Activated CD4-positive, alpha-beta T cell treated with anti-CD3 and anti-CD28 coated beads, Interleukin-2, amount 50 U/mL, for 48 hours (primary cell): ENCODE measurements at places on chromosomes 3 and 15.

GRCh38 chr3:169022457-169022856, 641.1 kb downstream of the MECOM start:
- DNase-seq: no peak

GRCh38 chr3:148796799-148797198, 30.8 kb upstream of the CPB1 start:
- no peak for DNase-seq

DNA sequence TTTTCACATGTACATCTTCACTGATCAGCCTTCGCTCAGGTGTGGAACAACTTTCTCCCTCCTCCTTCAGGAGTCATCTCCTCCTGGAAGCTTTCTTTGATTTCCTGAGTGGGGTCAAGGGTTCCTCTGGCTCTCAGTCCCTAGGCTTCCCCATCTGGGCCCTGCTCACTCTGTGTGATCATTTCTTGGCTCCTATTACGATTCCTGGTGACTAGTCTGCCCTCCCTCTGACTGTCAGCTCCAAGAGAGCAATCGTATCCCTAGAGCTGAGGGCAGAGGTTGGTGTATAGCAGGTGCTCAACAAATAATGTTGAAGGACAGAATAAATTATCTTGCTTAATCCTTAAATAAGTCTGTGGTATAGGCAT, 15.3 kb upstream of the PRKCD start:
- DNase-seq: no peak

- no peak for DNase-seq
Measured at GRCh38 chr3:45763303-45763675, 33.0 kb downstream of the SLC6A20 start.

GRCh38 chr3:10520072-10520471, 14.7 kb upstream of the ATP2B2 start:
- DNase-seq: no peak

DNA sequence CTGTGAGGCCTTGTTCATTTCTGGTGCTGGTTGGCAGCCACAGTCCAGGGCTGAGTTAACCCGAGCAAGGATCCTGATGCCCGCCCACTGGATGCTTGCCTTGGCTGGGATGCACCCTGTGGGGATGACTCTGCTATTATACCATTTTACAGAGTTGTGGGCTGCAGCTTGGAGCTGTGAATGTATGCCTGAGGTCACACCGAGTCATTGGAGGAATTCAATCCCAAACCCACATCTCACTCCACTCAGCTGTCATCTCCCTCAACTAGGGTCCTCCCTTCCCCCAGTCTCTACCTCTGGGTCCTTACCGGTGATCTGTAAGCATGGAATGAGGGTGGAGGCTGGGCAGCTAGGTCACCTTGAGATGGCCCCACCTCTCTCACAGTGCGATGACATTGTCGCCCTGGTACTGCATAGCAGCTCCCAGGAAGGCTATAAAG, 22.1 kb downstream of the MAPKAPK3 start:
- DNase-seq: no peak

- no peak for DNase-seq
Measured at GRCh38 chr3:10757021-10757820, 58.8 kb upstream of the SLC6A11 start.

DNA sequence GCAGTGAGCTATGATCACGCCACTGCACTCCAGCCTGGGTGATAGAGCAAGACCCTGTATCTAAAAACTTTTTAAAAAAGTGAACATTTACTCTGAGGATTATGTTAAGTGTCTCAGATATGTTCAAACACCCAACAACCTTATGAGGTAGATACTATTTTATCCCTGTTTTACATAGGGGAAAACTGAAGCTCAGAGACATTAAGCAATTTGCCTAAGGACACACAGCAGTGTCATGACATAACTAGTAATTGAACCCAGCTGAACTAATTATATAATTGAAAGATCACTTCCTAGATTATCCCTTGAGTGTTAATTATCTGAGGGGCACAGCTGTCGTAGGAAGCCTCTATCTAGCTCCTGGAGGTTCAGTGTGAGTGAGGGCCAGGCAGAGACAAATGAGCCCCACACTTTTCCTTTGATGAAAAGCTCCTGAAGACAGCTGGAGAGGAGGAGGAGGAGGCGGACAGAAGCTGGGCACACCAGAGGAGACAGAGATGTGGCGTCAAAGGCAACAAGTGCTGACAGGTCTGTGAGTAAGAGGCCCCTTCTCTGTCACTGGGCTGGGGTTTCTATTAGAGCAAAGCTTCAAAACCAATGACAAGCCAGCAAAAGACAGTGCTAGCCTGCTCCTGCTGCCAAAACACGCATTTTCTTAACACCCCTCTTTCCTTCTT, 20.5 kb downstream of the TRH start:
- DNase-seq: no peak

- no peak for DNase-seq
Measured at GRCh38 chr3:120566243-120566975, 29.7 kb upstream of the NDUFB4 start.

DNA sequence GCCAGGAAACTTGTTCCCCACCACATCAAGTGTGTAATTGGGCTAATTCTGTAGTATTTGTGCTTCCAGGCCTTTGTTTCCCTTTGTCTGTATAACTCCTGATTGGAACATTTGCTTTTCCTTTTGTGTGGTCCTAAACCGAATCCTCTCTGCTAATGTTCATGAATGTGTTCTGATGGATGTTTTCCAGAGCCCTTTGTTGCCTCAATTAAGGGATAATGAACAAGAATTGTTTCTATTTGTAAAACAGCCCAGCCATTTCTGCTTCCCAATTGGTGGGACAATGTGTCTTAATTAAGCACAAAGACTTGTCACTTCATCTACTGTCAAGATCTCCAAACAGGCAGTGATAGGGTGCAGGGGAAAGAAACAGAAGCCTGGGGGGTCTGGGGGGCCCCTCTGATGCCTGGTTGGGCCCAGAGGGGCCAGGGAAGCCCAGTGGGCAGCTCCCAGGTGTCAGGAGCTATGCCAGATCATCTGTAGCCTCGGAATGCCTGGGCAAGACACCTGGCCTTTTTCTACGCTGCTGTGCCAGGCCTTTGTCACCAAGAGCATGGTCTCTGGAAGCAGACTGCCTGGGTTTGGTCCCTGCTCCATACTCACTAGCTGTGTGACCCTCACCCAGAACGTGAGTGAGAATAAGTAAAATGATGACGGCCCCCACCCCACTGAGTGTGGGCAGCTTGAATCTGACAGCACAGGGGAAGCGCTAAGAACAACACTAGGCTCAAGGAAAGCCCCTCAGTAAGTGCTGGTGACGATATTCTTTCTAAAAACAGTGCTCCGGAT, 116.6 kb upstream of the PRR20G start:
- no peak for DNase-seq

- no peak for DNase-seq
Measured at GRCh38 chr15:96736384-96736783, 405.9 kb downstream of the NR2F2 start.

DNA sequence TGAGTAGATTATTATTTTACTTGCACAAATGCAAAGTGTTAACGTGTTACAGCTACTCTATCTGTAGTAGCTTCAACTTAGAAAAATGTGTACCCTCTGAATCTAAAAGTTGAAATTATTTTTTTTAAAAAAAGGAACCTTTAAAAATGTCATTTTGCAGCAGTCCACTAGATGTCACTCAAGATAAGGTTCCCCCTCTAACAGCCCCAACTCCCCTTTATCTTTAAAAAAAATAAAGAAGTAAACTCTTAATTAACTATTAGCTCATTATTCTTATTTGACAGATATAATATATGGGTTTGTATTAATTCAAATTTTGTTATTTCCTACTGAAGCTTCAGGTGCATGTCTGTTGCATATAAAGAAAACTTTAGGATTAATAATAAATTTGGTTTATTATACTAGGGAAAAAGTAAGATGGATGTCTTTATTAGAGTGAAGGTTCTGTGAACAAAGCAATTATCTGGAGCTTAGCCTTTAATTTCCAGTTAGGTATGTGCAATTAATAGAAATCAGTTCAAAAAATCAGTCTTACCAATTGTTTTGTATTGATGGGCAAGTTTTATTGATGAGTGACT, 288.5 kb downstream of the VGLL3 start:
- no peak for DNase-seq

- no peak for DNase-seq
Measured at GRCh38 chr3:127097072-127097405, 95.9 kb upstream of the PRR23E start.

DNA sequence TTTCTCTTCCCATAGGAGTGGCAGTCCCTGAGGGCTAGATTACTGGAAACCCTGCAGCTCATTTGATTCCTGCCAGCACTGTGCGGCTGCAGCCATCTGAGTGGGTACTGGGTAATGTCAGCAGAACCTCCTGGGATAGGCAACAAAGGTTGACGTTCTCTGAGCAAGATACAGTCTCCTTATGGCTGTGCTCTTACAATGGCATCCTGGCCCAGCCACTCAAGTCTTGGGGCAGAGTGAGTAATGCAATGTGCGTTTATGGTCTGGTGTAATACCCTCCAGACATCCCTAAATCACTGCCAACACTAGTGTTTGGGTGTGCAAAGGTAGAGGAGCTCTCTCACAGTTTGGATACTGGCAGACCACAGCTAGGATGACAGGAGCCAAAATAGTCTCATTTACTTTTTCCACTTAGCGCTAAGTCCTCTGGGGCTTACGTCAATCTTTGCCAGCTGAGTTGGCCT, 775.8 kb downstream of the ZNF385D start:
- DNase-seq: no peak

DNA sequence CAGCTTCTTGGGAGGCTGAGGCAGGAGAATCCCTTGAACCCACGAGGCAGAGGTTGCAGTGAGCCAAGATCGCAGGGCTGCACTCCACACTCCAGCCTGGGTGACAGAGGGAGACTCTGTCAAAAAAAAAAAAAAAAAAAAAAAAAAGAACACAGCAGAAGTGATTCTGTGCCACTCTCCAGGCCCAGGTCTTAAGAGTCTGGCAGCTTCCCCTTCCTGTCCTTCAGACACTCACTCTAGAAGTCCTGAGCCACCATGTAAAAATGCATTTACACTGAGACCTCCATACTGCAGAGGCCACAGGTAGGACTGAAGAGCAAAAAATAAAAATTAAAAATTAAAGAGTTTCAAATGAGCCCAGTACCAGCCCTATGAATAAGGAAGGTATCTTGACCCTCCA, 11.8 kb upstream of the CDV3 start:
- DNase-seq: no peak

- peak; percentile 49 for DNase-seq
Measured at GRCh38 chr3:39327746-39328349, 1.7 kb upstream of the CCR8 start.

GRCh38 chr15:47607695-47608094, 109.6 kb upstream of the SEMA6D start:
- DNase-seq: no peak

- DNase-seq: peak; percentile 13
Measured at GRCh38 chr3:171457607-171458061, 2.6 kb downstream of the TNIK start.

GRCh38 chr15:58298879-58299850, 132.6 kb upstream of the LIPC start:
- no peak for DNase-seq

DNA sequence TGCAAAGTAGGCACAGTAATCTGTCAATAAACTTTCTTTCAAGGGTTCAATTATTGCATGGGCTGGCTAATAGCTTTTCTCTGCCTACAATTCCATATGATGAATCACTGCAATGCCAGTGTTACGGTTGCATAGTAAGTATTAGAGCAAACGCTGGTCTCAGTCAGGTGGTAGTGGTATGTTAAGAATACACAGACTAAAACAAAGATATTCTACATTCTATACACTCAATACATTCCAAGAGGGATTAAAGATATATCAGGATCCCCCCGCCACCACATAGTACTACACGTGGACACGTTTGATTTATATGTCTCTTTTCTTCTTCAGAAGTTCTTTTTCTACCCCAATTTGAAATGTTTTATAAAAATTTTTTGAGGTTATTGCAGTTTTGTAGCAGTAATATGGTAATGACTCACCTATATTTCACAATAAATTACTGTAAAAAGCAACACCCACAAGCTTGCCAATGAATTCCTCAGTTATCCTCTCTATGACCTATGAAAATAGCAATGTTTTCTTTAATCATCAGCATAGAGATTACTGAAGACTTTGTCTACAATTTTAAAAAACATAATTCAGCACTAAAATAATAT, 68.2 kb downstream of the CD200R1L start:
- DNase-seq: no peak

DNA sequence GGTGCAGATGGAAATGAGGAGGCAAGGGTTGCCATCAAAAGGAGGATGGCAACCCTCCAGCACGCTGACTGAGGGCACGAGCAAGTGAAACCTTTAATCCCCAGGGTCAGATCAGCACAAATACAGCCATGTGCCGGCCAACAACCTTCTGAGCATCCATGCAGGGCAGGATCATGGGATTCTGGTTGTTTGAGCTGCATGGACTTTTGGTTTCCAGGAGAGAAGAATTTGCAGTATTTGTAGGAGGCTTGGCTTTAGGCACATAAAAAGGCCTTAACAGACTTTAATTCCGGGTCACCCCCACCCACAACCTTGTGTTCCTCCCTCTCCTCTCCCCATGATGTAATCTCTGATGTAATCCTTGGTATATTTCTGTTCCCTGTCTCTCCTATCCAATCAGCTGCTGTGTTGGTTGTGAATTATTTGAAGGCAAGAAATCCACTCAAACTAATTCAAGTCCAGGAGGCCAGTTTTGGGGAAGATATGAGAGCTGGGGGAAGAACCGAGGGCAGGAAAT, 254.3 kb downstream of the SHQ1 start:
- DNase-seq: no peak

DNA sequence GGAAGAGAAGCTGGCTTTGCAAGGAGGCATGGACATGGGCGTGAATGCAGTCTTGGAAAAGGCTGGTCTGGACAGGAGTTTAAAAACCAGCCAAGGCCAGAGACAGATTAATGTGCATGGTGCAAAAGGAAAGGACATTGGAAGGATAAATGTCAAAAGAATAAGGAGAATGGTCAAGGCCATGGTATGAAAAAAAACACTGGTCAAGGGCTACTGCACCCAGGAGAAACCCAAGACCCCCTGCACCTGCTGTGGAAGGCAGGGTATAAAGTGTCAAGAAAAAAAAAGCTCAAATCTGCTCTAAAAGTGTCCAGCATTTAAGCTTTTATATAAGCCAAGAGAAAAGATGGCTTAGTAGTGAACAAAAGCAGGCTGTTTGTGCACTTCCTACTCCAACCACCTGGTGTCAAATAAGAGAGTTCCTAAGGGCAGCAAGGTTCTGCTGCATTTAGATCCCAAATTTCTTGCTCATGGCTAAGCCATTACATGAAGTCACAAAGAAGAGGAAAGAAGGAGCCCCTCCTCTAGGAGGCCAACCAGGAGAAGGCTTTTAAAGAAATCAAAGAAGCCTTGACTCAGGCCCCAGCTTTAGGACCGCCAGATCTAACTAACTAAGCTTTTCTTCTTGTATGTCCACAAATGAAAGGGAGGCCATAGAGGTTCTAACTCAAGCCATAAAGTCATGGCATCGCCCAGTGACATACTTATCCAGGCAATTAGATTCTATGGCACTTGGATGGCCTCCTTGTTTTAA, 16.9 kb downstream of the CCR4 start:
- no peak for DNase-seq

DNA sequence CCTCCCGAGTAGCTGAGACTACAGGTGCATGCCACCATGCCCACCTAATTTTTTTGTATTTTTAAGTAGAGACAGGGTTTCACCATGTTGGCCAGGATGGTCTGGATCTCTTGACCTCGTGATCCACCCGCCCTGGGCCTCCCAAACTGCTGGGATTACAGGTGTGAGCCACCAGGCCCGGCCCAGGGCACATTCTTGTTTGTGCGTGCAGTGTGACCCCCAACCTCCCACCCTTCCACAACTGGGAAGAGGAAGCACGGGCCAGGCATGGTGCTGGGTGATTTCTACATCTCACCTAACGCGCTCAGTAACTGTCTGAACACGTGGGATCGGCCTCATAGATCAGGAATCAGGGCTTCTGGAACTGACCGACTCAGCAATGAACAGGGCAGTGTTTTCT, 48.0 kb downstream of the KLHL6 start:
- no peak for DNase-seq
